ENCODE measurements at places on chromosomes 7 and 10.

DNA sequence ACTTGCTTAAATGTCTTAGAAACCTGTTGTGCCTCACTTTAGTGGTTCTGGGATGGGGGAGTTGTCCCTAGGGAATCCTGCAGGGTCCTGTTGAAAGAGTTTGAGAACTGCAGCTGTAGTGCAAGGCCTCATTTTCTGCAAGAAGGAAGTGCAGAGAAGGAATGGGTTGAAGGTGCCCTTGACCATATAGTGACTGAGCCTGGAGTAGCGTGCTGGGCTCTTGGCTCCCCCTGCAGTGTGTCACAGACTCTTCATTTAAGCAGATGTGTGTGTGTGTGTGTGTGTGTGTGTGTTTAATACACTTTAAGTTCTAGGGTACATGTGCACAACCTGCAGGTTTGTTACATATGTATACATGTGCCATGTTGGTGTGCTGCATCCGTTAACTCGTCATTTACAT lies 92.2 kb downstream of the GRK5 start:
- no peak for DNase-seq

- DNase-seq: no peak
Measured at GRCh38 chr7:56538541-56539429, 422.6 kb upstream of the NUPR2 start.

GRCh38 chr7:154843670-154844237 lies 159.2 kb downstream of the PAXIP1 start:
- no peak for DNase-seq

DNA sequence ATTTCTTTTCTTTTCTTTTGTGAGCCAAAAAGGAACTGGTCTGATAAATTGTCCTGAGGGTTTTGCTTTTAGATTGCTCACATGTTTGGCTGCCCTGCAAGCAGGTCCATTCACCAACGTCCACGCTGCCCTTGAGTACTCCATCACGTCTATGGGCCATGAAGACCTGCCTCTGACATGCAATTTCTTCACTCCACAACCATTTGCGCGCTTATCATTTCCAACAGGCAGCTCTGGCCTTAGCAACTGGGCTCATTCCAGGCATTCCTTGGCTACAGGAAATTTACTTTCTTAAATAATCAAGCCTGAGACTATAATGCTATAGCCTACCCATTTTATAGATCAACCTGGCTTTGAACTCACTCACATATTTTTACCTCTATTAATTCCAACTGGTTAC lies 408.3 kb upstream of the C7orf33 start:
- no peak for DNase-seq

GRCh38 chr10:35043796-35044344 lies 46.3 kb downstream of the CUL2 start:
- DNase-seq: no peak

DNA sequence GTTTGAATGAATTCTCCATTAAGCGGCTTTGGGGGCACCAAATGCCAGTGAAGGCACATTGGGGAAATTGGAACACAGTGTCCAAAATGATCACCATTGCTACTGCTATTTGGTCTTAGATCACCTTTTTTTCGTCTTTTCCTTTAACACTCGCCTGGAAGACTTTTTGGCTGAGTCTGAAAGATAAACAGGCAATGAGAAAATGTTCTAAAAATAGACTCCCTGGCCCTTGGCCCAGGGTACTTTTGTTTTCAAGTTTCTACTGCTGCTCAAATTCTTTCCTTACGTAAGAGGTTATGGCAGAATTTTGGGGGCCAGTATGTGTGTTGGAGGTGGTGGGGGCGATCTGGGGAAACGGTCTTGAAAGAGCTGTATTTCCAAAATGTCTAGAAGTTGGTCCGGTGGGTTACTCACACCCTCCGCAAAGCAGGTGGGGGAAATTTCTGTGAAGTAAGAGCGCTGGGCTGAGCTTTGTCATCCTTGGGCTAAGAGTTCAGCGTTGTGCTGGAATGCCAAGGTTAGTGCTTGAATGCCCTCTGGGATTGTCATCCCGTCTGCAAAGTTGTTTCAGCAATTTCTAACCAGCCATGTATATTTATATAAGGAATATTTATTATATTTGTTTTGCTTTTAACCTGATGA lies 1.3 kb upstream of the ITPRIP start:
- no peak for DNase-seq

DNA sequence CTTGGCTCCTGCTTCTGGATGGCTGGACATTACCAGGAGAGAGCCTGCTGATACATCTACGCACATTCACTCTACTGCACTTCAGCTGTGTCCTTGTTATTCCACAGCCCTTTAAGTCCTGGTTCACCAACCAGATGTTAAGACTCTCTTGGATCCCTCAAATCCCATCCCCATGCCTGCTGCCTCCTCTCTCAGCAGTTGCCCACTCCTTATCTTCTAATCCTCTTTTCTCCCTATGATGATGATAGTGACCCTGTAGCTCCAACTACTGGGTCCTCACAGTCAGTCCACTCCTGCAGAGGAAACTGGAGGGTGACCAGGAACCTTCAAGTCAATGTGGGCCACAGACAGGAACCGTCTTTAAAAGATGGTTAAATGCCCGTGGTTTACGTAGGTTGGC lies 96.3 kb upstream of the PDCD4 start:
- no peak for DNase-seq

GRCh38 chr7:36448781-36449379 lies 59.2 kb downstream of the ANLN start:
- DNase-seq: no peak

DNA sequence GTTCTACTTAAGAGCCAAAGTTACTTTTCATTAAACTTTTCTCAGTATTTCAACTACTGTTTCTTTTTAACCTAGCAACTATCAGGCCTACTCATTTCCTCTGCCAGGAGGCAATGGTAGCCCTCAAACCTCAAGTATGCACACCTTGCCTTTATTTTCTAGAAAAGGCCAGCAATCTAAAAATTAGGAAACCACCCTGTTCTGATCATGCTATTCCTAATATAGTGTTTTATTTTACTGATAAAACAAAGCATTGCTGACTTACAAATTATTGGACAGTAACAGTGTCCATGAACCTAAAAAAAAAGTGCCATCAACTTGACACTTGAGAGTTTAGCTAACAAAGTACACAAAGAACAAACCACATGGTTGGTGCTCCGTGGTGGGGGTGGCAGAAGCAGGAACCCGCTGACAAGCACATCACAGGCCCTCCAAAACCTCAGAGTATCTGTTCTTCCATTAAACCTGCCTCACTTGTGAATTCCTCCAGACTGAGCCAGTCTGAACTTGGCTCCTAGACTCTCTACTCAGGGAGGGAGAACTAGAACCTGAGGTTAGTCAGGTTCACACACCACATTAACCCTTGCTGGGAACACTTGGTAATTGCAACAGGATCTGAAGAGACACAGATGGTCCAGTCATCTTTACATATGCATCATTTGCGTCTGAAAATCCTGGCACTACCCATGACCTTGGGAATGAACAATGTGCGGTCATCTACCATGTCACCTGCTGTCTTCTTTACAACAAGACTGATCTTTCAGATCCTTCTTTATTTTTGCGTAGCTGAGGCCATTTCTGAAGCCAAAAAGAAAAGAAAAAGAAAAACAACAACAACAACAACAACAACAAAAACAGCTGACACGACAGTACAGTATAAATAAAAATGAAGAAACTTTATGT lies 31.9 kb downstream of the PIP4K2A start:
- DNase-seq: no peak

- DNase-seq: no peak
Measured at GRCh38 chr7:129163875-129164544, 19.5 kb downstream of the TSPAN33 start.

- DNase-seq: no peak
Measured at GRCh38 chr10:51170518-51171245, 96.4 kb downstream of the PRKG1 start.

GRCh38 chr7:155462163-155462735 lies 4.3 kb downstream of the EN2 start:
- DNase-seq: no peak

- DNase-seq: no peak
Measured at GRCh38 chr10:78541481-78542140, 507.9 kb downstream of the RPS24 start.

GRCh38 chr10:127894146-127894545 lies 1.4 kb upstream of the CLRN3 start:
- DNase-seq: no peak

DNA sequence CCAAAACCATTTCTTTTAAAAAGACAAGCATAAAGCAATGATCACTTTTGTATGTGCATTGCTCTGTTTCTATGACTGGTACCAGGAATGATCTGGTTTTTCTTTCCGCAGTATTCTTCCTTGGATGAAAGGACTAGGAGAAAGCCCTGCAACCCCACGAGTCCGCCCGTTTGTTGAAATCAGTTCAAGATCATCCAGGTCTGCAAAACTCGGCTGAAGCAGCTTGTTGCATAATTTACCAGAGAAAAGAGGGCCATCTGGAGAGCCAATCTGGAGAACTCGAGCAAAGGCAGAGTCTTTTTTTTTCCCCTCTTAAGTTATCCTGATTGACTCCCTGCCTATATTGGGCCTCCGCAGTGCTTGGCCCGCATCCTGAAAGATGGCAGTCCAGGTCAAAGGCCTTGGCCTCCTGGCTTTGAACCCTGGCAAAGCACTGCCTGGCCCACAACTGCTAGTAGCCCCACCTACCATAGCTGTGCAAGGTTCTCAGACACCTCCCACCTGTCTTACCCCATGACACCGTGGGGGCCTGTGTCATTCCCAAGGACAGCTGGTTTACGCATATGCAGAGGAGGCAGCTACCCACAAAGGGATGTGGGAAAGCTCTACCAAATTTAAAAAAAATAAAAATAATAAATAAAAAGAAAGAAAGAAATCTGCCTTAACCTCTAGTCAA lies 572.2 kb downstream of the INHBA start:
- DNase-seq: no peak

GRCh38 chr10:12807096-12807755 lies 194.3 kb downstream of the CCDC3 start:
- no peak for DNase-seq
